ENCODE measurements at places on chromosomes 2 and 18.
A peak's percentile ranks its signal among the peaks of the same experiment; 100 is the strongest.

GRCh38 chr2:176582990-176583481, 313.8 kb downstream of the MTX2 start:
- no peak for DNase-seq

- no peak for DNase-seq
These were observed 2.5 kb downstream of the DYNC2LI1 start for GRCh38 chr2:43776324-43776723.

GRCh38 chr18:28729321-28729720, 552.4 kb upstream of the CDH2 start:
- no peak for DNase-seq

DNA sequence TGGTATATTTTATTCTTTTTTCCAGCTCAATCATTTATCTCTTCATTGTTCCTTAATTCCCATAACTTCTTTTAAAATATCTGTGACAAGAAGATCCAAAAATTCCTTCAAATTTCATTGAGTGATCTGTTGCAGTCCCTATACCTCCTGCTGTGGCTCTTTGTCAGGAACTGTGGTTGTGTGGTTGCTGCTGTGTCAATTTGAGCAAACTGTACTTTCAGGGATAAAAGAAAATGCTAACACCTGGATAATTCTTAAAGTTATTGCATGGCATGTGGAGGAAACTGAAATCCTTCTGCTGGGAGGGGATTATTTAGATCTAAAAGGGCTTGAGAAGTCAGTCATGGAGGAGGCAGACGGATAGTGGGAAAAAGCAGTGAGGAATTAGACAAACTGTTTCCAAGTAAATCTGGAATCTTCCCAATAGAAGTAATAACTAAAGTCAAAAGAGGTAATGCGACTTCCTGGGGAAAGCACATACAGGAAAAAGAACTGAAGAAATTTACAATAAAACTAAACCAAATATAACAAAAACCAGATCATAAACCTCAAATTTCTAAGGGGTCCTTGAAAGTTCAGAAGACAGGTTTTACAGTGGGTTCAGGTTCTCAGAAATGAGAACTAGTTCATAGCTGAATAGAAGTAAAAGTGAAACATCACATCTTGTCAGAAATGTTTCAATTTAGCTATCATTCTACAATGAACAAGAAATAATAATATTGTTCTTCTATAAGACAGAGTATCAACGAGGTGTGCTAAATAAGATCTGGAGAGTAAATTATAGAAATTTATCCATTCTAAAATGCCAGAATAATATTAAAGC, 33.5 kb upstream of the CD226 start:
- DNase-seq, result no peak

- DNase-seq, result no peak
These were observed 357.1 kb downstream of the SOCS6 start for GRCh38 chr18:70645971-70646370.

DNA sequence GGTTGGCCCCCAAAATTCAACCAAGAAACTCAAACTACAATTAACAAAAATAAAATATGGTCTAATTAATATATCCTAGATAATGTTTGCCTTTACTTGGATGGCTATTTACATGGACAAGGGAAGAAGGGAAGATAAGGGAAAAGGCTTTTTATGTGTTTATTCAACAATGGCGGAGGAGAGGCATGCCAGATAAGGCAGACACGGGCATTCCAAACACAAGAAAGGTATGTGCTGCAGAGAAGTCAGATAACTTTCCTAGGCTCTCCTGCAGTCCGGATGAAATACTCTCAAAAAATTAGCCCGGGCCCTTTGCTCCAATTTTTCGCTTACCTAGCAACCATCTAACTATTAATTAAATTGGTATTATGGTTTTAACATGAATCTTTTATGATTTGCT, 5.1 kb upstream of the TTR start:
- DNase-seq, result no peak

- DNase-seq, result no peak
These were observed 197.9 kb upstream of the HDAC4 start for GRCh38 chr2:239598732-239599090.

GRCh38 chr2:108834620-108835019, 48.0 kb downstream of the CCDC138 start:
- no peak for DNase-seq

GRCh38 chr18:47100212-47100831, 50.0 kb downstream of the HDHD2 start:
- DNase-seq, result peak; percentile 18

DNA sequence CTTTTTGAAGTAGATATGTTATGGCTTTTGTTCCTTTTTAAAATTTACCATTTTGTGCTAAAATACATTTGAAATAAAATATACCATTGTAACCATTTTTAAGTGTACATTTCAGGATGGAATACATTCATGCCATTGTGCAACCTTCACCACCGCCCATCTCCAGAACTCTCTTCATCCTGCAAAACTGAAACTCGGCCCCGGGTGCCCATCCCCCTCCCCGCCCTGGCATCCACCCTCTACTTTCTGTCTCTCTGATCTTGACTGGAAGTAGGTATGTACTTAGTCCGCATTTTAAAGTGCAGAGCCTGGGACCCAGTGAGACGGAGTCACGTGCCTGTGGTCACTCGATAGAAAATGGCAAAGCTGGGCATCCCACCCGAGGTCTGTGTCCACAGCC, 45.6 kb downstream of the DIPK1C start:
- no peak for DNase-seq

DNA sequence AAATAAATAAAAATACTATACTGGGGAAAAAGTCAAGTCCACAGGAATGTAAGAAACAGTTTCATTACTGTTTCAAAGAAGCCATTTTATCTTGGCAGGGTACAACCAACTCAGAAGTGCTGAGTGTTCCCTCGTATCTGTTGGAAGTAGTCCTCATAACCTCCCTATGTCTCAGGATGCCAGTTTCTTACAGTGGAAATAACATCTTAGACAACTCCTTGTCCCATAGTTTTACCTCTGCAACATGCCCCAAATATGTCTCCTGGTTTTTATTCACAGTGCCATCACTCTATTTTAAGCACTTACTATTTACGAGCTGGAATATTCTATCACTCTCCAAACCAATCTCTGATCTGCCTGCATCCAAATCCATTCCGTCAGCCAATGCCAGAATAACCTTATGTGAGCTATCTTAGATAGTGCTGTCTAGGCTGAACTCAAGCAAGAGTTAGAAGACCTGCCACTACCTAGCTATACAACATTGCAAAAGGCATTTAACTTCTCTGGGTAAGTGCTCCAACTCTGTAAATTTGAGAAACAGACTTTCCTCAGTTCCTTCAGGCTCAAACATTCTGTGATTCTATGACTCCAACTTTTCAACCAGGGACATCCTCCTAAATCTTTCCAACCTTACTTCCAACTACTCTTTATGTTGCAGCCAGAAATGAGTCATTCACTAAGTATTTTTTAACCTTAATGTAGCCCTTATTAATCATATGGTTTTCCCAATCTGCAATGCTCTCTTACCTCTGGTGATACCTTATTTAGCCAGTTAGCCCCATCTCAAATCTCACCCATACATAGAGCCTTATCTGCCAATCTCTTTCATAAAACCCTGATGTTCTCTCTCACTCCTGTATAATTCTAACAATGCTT, 66.7 kb downstream of the RTN4 start:
- DNase-seq, result no peak

DNA sequence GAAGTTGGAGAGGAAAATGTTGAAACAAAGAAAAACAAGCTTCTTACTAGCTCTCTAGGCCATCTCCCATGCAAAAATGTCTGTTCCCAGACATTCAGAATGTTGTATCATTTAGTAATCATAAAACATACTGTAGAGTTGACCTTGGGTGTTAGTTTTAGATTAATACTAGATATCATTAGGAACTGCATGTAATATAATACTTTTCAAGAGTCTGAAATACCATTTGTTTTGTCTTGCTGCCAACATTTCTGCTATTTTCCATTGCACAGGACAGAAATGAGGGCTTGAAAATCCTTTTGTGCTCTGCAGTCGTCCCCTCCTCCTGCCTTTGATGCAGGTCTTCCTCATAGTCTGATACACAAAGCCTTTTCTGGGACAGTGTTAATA, 89.5 kb upstream of the RBMS1 start:
- DNase-seq, result no peak

DNA sequence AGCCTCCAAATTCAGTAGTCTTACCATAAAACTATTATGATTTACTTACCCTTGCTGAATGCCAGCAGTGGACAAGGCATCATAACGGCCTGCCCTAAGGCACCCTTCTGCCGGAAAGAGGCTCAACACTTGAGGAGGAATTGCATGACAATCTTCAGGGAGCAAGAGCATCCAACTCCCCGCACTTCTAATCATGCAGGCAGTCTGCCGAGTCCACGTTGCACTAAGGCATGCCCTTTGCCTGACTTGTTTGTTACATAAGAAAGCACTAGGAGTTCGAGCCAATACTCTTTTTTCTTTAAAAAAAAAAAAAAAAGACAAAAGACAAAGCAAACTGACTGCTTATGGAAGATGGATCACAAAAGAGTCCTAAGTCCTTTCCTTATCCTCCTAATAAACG, 17.9 kb upstream of the SPTBN1 start:
- DNase-seq, result no peak

GRCh38 chr2:64678771-64679590, 25.3 kb upstream of the SERTAD2 start:
- no peak for DNase-seq

DNA sequence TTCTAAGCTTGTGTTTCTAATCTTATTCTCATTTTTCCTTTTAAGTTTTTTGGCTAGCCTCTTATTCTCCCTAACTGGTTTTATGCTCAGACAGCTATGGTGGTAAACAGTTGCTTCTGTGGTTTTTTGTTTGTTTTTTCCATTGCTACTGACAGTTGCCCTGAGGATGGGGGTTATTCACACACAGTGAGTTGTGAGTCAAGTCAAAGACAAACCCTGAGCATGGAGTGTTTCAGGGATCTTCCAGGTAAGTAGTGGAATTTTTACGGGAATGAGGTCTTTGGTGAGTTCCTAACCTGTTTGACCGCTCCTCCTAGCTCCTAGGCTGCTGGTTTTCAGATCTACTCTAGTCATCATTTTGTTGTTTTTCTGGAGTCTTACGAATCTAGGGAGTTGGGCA, 162.8 kb downstream of the ZNF407 start:
- no peak for DNase-seq

DNA sequence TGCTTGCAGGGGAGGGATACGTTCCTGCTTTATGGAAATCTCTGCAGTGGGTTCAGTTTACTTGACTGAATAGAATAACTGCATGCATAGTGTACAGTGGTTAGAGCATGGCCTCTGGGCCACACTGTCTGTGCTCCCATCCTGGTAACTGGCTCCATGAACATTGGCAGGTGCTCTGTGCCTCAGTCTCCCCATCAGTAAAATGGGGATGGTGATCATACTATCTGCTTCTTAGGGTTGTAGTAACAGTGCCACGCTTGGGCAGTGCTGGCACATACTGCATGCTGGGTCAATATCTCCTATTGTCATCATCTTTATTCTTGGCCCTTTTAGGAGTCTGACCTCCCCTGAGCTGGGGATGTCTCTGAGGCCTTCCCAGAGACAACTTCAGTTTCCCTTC, 117.3 kb downstream of the CTIF start:
- no peak for DNase-seq

GRCh38 chr2:174337337-174338146, 2.8 kb downstream of the SP9 start:
- no peak for DNase-seq

Data from activated CD8-positive, alpha-beta memory T cell treated with anti-CD3 and anti-CD28 coated beads for 1 hour (primary cell).